T-cell (primary cell): ENCODE measurements at places on chromosomes 12 and 14.
A peak's percentile ranks its signal among the peaks of the same experiment; 100 is the strongest.

DNA sequence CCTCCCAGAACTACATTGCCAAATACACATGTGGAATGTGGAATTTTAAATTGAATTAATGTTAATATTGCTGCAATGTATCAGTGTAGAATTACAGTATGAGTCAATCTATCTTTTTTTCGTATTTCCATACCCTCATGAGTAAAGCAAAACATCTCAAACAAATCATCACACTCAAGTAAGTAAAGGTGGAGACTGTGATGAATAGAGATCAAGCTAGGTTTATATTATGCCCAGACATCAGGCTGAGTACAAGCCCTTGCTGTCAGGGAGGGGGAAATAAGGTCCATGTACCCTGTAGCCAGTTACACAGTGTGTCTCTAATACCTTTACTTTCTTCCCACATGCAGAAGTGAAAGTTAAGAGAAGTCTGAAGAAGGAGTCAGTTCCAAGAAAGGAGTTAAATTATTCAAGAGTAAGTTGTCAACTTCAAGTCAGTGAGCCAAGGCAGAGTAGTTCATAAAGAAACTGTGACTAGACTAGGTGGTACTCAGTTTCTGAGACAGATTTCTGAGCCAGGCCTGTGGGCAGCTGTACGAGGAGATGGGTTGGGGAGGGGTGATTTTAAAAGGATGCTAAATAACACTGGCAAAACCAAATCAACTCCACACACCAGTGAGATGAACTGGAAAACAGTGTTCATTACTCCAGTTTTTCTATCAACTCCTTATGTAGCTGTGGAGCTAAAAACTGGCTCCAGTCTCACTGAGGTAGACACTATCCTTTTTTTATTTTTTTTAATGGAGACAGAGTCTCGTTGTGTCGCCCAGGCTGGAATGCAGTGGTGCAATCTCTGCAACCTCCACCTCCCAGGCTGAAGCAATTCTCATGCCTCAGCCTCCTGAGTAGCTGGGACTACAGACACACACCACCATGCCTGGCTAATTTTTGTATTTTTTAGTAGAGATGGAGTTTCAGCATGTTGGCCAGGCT, 23.8 kb upstream of the STK38L start:
- H3K4me3 ChIP-seq: no peak overlapping the region
- no peaks in the 10 kb centered on the region for H3K36me3 ChIP-seq
- H3K27ac ChIP-seq: no peak overlapping the region
- no peaks in the 10 kb centered on the region for H3K27me3 ChIP-seq

DNA sequence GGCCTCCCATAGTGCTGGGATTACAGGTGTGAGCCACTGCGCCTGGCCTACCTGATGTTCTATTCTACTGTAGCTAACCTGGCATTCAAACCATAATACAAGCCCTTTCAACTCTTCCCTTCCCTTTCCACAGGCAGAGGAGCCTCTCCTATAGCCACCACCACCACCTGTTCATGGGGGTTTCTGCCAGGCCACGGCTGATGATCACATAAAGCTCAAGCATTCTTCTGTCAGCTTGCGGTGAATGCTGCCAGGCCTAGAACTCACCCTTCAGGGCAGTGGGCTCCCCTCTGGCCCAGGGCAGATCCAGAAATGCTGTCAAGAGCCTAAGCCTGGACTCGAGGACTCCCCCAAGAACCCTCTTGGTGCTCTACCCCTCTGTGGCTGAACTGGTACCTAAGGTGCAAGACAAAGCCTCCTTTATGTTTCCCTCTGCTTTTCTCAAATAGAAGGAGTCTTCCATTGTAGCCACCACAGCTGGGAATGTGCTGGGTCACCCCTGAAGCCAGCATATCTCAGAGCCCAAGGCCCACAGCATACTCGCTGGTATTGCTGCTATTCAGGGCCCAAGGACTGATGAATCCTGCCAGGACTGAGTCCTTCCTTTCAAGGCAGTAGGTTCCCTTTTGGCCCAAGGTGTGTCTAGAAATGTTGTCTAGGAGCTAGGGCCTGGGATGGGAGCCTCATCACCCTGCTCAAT, 3.4 kb upstream of the DLGAP5 start:
- DNase-seq: no peak
- no peak overlapping the region for H3K27ac ChIP-seq
- no peaks in the 10 kb centered on the region for H3K27me3 ChIP-seq
- H3K4me1 ChIP-seq: peaks cover 6% of the 10 kb centered on the region
- no peak overlapping the region for H3K4me3 ChIP-seq
- no peaks in the 10 kb centered on the region for H3K36me3 ChIP-seq

DNA sequence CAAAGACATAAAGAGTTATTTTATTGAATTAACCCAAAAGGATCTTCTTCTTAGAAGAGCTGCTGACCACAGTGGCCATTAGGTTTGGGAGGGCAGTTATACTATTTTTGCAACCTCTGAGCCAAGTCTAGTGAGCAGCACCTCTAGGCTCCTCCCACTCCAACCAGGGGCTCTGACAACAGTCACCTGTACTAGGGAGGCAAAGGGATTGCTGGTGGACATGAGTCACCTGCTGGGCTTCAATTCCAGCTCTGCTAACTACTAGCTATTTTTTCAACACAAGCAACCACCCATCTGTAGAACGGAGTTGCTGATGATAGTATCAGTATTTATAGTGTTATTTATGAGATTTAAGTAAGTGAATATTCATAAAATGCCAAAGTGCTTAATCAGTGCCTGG, 166.0 kb downstream of the KLHL28 start:
- no peaks in the 10 kb centered on the region for H3K36me3 ChIP-seq
- H3K27ac ChIP-seq: no peak overlapping the region
- H3K4me3 ChIP-seq: no peak overlapping the region
- H3K4me1 ChIP-seq: no peaks in the 10 kb centered on the region
- no peaks in the 10 kb centered on the region for H3K27me3 ChIP-seq

DNA sequence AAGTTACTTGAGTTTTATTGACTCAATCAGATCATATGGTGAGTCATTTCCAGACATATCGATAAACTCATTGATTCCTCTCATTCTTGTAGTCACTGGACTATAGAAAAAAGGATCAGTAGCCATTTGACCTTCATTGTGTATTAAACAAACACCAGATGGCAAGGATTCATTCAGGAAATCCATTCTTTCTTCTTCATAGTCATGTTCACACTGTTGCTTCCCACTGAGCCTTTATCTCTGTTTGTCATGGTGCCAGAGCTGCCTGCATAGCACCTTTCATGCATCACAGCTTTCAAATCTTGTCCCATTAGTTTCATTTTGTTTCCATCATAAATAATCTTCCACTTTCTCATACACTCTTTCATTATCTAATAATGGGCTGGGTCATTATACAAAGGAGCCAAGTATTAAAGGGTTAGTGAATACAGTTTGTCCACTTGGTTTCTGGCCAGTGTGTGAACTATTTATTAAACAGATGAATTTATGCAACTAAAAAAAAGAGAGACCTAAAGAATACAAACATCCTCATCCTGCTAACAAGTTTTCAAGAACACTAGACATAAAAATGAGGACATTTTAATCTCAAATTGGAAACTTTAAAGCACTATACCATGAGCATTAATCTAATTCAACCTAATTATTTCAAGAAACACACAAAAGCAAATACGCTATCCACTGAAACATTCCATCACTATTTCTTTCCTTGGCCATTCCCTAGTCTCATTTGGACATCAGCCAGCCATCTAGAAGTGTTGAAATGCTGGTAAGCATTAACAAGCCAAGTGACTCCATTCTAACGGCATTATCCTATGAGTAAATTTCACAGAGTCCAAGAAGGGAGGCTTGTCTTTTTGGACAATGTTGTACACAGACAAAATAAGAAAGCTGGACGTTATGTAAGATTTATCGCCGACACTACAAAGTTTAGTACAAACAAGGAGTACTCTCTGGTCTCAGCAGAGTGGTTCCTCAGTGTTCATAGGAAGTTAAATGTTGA, 476.5 kb downstream of the FOXG1 start:
- no peak for DNase-seq
- no peaks in the 10 kb centered on the region for H3K27me3 ChIP-seq
- H3K27ac ChIP-seq: no peak overlapping the region

DNA sequence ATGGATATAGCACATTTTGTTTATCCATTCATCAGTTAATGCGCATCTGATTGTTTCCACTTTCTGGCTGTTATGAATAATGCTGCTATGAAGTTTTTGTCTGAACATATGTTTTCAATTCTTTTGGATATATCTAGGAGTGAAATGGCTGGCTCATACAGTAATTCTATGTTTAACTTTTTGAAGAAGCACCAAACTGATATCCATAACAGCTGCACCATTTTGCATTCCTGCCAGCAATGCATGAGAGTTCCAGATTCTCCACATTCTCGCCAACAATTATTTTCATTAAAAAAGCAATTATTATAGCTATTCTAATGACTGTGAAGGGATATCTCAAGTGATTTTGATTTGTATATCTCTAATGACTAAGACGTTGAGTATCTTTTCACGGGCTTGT, 89.9 kb upstream of the PPP4R3A start:
- H3K36me3 ChIP-seq: no peaks in the 10 kb centered on the region
- no peak for DNase-seq
- no peaks in the 10 kb centered on the region for H3K27me3 ChIP-seq
- no peak overlapping the region for H3K27ac ChIP-seq
- H3K4me1 ChIP-seq: no peaks in the 10 kb centered on the region

DNA sequence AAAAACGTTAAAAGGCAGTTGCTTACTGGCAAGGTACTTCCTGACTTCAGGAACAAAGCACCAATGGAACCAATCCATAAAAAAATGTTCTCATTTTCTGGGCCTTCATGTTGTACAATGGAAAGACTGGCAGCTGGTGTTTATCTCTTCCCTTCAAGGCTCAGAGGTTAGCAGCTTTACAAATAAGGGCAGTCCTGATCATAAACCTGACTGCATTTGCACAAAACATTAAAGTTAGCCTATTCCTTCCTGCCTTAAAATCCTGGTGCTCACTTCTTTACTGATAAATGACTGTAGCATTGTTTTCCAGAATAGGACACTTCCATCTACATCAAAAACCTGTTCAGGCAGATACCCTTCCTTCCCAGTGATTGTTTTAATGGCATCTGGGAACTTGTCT, 19.2 kb downstream of the IL26 start:
- H3K4me1 ChIP-seq: peaks cover 15% of the 10 kb centered on the region
- no peak for DNase-seq
- no peak overlapping the region for H3K27ac ChIP-seq
- no peaks in the 10 kb centered on the region for H3K36me3 ChIP-seq
- H3K4me3 ChIP-seq: no peak overlapping the region

DNA sequence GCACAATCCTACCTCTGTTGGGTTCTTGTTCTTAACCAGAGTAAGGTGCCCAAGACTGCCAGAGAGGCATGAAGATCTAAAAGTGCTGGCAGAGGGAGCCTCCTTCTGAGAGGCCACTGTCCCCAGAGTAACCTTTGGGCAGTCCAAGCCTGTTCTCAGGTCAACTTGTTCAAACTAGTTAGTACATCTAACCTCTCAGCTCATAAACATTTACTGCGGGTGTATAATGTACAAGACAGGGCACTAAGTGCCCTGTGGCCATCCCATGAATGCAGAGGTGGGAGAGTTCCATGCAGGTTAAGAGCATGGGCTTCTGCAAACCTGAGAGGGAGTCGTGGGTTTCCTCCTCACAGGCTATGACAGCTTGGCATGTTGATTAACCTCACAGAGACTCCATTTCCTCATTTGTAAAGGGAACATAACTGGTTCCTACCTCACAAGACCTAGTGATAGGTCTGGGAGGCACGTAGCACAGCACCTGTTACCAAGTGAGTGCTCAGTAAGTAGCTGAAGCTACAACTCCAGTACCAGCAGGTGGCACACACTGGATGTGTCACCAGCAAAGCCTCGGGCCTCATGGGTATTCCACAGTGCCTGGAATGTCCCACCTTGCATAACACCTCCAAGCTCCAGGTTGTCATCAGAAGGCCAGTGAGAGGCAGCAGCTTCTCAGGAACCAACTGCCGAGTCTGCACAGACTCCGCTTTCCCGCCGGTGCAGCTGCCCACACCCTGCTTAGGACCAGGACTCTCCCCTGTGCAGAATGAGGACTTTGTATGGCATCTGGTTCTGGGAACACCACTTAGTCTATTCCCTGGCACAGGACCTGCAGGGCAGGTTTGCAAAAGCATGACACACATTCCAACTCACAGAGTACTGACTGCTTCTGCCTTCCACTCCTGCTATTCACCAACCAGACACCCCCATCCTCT, 4.4 kb downstream of the VDR start:
- H3K27me3 ChIP-seq: peaks cover 36% of the 10 kb centered on the region
- peaks cover 20% of the 10 kb centered on the region for H3K4me1 ChIP-seq
- no peak overlapping the region for H3K4me3 ChIP-seq
- no peak for DNase-seq
- H3K27ac ChIP-seq: no peak overlapping the region

DNA sequence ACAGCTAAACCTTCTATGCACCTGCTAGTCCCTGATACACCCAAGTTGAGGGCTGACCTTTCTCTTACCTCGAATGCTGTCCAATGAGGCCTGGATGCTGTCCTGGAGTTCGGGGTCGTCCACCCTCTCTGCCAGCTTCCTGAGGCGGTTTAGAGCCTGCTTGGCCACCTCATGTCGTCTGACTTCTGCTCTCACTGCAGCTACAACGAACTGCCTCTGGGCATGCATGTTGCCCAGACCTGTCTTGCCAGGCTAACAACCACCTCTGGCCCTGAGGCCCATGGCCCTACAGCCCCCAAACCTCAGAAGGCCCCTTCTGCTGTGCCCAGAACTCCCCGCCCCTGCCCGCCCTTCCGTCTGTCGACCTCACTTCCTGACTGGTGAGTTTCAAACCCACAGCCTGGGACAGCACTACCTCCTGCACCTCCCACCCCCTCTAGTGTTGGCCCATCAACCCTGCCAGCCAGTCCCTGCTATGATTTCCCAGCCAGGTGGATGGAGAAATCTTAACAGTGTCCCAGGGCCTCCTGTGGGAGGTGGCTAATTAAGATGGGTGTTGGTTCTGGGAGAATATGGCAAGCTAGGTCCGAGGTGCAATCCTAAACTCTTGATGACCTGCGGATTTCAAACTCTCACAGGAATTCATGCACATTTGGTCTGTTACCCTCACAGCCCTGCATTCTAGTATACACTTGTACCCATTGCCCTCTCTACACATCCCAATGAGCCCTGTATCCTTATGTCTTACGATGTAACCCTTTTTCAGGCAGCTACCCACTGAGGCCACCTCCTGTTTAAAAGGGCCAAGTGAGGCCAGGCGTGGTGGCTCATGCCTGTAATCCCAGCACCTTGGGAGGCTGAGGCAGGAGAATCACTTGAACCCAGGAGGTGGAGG, 2.7 kb upstream of the TSPAN31 start:
- peak overlapping the region; percentile 84 for H3K27ac ChIP-seq
- H3K27me3 ChIP-seq: no peaks in the 10 kb centered on the region
- peaks cover 38% of the 10 kb centered on the region for H3K4me1 ChIP-seq
- peaks cover 4% of the 10 kb centered on the region for H3K36me3 ChIP-seq
